CD4-positive, alpha-beta T cell (primary cell): ENCODE measurements at places on chromosomes 12 and 14. TPM values are rescaled to one million over a fixed set of nuclear protein-coding genes. Genes with fewer than 3 reads are reported as not detected.

The MSRB3 gene
- not detected for total RNA-seq

GRCh38 chr14:20606190-20606901 is 15.2 kb upstream of the RNASE12 start:
- no peak for DNase-seq

The PPP1R1A gene
- not detected for total RNA-seq

- no peak for DNase-seq
Observed at GRCh38 chr12:108665608-108666202, 32.0 kb upstream of the SELPLG start.

GRCh38 chr12:52916216-52916615 is 11.3 kb upstream of the KRT8 start:
- no peak for DNase-seq

DNA sequence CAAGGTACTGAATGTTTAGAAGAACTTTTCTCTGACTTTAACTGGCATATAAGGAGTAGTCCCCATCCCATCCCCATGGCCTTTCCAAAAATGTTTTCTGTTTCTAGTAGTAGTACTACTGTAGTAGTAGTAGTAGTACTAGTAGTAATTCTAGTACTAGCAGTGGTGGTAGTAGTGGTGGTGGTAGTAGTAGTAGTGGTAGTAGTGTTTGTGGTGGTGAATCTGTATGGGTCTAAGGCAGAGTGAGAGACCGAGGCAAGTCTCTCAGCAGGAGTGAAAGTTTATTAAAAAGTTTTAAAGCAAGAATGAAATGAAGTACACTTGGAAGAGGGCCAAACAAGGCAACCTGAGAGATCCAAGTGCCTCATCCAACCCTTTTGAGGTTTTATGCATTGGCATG is 58.6 kb downstream of the FOXN4 start:
- DNase-seq = no peak

GRCh38 chr12:113291586-113291985 is 43.3 kb downstream of the SLC8B1 start:
- no peak for DNase-seq

GRCh38 chr12:114096461-114096860 is 130.3 kb upstream of the RBM19 start:
- DNase-seq = no peak

- peak; percentile 62 for DNase-seq
Observed at GRCh38 chr14:104094709-104095425, 9.4 kb downstream of the ASPG start.

- no peak for DNase-seq
Observed at GRCh38 chr12:82904219-82904790, 217.6 kb downstream of the TMTC2 start.

DNA sequence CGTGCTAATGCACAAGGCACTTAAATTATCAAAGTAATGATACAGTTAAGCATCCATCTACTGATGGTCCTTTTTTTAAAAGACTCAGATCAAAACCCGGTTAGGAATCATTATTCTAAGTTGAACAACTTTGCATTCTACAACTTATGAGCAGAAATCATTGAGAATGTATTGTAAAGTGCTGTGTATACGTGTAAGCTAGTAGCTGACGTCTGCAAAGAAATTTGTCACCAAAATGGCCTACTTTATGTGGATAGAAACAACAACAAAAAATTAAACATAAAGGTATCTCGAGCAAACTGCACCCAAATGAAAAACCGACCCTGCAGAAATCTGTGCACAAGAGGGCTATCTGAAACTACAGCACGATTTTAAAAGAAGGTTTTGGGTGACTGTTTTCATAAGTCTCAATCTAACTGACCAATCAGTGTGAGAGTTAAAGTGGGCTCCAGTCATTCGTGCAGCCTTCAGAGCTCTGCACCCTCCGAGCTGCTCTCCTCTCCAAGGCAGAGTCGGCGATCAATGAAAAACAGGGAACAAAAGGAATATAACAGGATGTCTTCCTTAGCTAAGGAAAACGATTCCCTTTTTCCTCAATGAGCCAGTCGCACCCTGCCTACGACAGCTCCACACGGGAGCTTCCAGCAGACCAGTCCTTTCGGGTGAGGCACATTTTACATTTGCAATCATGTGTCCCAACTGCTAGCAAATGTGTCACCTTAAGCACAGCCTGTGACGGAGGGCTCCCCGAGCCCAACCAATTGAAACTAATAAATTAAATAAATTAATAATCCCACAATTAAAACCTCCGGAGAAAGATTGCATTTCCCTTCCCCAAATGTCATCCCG is 200.7 kb upstream of the FOXN3 start:
- DNase-seq = no peak

DNA sequence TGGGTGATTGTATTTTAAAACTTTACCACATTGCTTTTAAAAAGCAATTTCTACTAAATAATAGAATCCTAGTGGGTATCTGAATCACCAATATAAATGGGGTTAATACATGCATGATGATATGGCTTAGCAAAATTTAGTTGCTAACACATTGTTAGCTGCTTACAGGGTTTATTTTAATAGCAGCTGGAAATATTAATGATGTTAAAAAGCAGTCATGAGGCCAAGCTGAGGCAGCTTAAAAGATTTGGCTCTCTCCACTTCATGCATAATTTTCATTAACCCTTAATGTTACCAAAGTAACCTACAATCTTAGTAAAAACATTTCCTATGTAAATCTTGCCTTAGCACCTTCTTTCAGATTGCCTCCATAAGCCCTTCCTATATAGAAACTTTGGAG is 49.2 kb upstream of the CNOT2 start:
- DNase-seq = no peak

The ZC2HC1C gene
- 0.30 TPM for total RNA-seq

The ADGRD1 gene
- 0.22 TPM for total RNA-seq

DNA sequence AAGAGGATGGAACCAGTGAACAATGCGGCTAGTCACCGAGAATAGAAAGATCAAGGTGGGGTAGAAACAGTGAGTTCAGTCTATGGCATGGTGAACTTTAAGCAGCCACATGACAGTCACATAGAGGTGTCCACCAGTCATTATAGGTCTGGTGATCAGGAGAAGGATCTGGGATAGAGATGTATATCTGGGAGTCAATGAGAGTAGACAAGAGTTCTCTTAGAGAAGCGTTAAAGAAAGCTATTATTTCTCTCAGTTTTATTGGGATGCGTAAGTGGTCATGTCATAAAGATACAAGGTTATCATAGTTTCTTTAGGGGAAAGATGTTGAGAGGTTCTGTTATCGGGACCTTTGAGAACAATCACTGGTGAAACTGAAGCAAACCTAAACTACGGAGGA is 136.1 kb upstream of the SLC38A2 start:
- no peak for DNase-seq

DNA sequence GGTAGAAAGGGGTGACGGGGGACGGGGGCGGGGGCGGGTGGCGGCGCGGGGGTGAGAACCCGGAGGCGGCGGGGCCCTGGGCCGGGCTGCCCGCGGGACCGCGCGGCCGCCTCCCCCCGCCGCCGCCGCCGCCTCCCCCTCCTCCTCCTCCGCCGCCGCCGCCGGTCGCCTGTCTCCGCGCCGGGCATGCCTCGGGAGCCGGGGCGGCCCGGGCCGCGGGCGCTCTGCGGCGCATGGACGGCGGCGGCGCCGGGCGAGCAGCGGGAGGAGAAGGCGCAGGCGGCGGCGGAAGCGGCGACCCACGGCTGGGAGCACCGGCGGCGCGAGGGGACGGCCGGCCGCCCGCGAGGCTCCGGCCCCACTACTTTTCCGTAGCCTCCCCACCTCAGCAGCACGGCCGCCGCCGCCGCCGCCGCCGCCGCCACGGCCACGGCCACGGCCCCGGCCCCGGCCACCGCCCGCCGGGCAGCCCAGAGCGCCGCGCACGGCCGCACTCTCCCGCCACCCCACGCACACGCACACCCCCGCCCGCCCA is at the start of gene NPAS3:
NPAS3 (plus strand) TSS at position 161 of the 535 bp plus-strand sequence.
- DNase-seq = no peak

DNA sequence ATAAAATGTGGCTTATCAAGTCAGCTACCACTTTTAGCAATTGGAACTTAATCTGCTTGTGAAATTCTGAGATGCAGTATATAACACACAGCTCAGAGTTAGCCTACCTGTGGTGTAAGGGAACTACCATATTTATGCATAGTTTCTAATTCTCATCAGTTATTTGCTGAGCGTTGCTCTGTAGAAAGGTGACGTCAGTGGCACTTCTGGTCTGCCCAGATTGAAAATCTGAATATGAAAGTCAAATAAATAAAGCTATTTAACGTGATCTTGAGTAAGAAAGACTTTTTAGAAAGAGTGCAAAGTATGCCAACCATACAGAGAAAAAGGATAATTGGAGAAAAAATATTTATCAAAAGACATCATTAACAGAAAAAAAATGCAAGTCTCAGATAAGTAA is 938.9 kb upstream of the NOVA1 start:
- no peak for DNase-seq

- DNase-seq = peak; percentile 51
Observed at GRCh38 chr12:22334410-22335100, at the start of gene ST8SIA1. Gene ST8SIA1 (minus strand): TSS chr12:22334707. CDS start chr12:22334232, 475 bp downstream.

- DNase-seq = no peak
Observed at GRCh38 chr14:88614218-88614907, 51.5 kb downstream of the ZC3H14 start.

DNA sequence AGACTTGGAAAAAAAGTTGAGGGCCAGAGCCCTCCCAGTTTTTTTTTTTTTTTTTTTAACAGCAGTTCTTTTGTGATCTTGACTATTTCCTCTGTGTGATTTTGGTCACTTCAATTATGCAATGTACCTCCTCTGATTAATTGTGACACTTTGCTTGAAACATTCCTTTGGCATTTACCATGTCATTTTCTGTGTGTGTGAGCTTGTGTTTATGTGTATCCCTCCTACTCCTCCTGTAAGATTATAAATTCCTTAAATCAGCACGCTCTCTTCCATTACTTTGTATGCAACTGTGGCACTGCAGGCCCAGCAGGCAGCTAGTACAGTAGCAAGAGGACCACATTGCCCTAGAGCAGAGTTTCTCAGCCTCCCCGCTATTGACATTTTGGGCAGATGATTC is 33.2 kb upstream of the GALNT16 start:
- DNase-seq = no peak

GRCh38 chr14:34470319-34470718 is 8.3 kb upstream of the SPTSSA start:
- DNase-seq = no peak

The ADSS1 gene
- 2.7 TPM for total RNA-seq
